ENCODE measurements at places on chromosomes 12 and 14. TPM values are rescaled to one million over a fixed set of nuclear protein-coding genes. Genes with fewer than 3 reads are reported as not detected.

The CLEC6A gene
- total RNA-seq = not detected

The P2RX4 gene
- 15.7 TPM for total RNA-seq

The RGS6 gene
- total RNA-seq = not detected

The AQP2 gene
- not detected for total RNA-seq

The AACS gene
- total RNA-seq = 20.7 TPM

The EP400 gene
- total RNA-seq = 23.2 TPM

The FOXA1 gene
- 5.8 TPM for total RNA-seq

The LPAR5 gene
- 0.53 TPM for total RNA-seq

The LRTM2 gene
- not detected for total RNA-seq

The SYT1 gene
- total RNA-seq = 6.1 TPM

The OR11H7 gene
- total RNA-seq = not detected

The CLEC14A gene
- not detected for total RNA-seq

The TCL1B gene
- total RNA-seq = not detected

The ACOT6 gene
- not detected for total RNA-seq

The PLEKHD1 gene
- 0.05 TPM for total RNA-seq

The FAM216A gene
- total RNA-seq = 20.1 TPM

The DYRK2 gene
- total RNA-seq = 11.0 TPM

The STXBP6 gene
- total RNA-seq = 2.7 TPM

The RND1 gene
- total RNA-seq = 3.1 TPM

The CNTN1 gene
- 51.1 TPM for total RNA-seq

The RHEBL1 gene
- total RNA-seq = 4.1 TPM

The NID2 gene
- total RNA-seq = 41.7 TPM

The C12orf54 gene
- total RNA-seq = not detected

The NRL gene
- total RNA-seq = 0.74 TPM

The GPR84 gene
- total RNA-seq = not detected

The LRIG3 gene
- 5.1 TPM for total RNA-seq

The PIWIL1 gene
- 0.05 TPM for total RNA-seq

The CLEC4D gene
- not detected for total RNA-seq

The RARG gene
- total RNA-seq = 25.7 TPM
